NCI-H1092 (cell line): ENCODE measurements at places on chromosomes 7 and 10.

- no peak for DNase-seq
Observed at GRCh38 chr10:69901628-69902505, 100.2 kb downstream of the COL13A1 start.

GRCh38 chr10:123786896-123787295, 104.7 kb downstream of the CPXM2 start:
- DNase-seq = no peak

GRCh38 chr10:90314718-90315117, 543.1 kb downstream of the HTR7 start:
- DNase-seq = no peak

DNA sequence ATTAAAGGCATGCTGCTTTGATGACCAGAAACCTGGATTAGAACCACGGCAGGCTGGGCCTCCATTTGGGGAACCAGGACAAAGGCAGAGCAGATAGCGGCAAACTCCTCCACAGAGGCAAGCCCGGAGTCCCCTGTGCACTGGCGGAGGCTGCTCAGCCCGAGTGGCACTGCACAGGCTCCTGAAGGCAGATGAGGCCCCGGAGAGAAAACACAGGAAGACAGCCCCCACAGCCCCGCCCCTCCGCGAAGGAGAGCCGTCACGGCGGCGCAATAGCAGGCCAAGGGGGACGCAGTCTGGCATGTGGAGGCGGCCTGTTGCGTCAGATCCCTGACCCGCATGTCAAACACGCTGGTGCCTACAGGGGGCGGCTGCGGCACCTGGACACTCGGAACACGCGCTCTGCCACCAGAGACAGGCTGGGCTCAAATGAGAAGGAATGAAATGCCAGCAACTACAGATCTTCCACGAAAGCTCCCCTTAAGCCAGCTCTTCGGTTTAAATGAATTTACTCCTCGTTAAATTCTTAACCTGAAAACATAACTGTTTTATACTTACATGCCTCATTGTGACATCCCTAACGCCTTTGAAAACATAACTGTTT, 128.5 kb downstream of the MAD1L1 start:
- no peak for DNase-seq

DNA sequence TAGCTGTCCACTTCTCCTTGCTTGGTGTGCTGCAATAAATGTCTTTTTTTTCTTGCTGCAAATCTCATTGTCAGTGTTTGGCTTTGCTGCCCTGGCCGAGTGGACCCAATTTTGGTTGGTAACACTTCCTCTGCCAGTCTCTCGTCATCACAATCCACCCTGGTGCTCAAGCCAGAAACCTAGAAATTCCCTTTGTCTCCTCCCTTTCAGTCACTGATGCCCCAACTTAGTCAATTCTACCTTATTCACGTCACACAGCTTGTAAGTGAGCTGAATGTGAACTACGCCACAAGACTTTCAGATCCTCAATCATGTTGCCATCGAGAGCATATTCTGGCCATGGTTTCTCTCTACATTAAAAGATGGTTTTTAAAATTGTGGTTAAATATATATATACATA, 13.0 kb upstream of the FRA10AC1 start:
- no peak for DNase-seq

- no peak for DNase-seq
Observed at GRCh38 chr7:42913591-42913990, 1.7 kb upstream of the C7orf25 start.

DNA sequence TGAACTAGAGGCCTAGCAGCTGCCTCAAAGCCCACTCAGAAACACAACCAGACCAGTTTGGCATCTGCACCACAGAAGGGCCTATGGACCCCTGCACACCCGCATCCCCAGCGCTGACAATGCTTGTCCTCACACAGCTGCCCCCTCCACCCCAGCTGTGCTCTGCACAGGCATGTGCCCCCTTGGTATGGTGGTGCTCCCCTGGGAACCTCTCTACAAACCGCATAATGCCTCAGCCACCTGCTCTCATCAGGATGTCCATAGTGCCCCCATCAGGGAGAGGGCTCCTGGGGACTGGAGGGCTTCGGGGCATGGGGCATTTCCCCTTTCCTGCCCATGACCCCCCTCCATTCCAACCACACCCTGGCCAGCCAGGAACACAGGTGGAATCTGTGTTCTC, 347.5 kb downstream of the GRID1 start:
- no peak for DNase-seq

- no peak for DNase-seq
Observed at GRCh38 chr7:48525736-48526732, 354.8 kb downstream of the ABCA13 start.

DNA sequence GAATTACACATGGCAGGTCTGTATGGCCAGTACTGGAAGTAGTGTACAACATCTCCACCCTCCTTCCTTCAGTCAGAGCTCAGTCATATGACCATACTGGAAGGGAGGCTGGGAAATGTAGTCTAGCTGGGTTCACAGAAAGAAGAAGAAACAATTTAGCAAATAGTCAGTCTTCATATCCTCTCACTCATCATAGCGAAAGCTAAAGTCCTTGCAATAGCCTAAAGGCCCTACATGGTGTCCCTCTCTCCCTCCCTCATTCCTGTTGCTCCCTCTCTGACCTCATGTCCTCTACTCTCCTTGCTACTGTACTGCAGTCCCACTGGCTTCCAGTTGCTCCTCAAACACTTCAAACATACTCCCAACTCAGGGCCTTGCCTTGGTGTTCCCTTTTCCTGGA, 4.3 kb upstream of the CALU start:
- no peak for DNase-seq

- no peak for DNase-seq
Observed at GRCh38 chr7:72159911-72160310, 252.2 kb downstream of the CALN1 start.

DNA sequence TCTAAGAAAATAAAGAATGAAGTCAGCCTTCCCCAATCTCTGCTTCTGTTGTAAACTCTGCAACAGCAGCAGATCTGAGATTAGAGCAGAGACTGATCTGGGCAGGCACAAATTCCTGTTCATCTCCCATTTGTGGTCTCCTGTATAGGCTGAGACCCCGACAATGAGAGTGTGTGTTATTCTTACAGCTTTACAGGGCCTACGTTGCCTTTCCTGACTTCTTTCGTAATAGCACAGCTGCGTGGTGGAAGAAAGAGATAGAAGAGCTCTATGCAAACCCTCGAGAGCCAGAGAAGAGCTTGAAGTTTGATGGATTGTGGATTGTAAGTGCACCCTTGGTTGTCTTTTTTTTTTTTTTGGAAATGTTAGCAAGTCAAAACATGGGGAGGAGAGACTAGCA, 72.1 kb downstream of the PRSS58 start:
- DNase-seq = no peak

DNA sequence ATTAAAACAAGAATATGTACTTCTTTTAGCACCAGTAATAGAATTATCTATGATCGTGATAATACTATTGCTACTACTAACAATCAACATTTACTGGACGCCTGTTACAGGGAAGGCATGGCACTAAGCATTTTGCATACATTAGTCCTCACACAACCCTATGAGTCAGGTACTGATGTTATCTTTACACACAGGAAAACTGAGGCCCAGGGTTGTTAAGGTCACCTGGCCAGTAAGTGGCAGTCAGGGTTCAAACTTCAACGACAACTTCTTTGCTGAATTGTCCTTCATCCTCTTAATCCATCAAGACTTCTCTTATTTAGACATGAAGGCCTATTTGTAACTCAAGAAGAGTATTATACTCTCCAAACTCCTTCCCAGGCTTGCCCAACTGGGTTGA, 41.9 kb upstream of the ACSL5 start:
- no peak for DNase-seq

DNA sequence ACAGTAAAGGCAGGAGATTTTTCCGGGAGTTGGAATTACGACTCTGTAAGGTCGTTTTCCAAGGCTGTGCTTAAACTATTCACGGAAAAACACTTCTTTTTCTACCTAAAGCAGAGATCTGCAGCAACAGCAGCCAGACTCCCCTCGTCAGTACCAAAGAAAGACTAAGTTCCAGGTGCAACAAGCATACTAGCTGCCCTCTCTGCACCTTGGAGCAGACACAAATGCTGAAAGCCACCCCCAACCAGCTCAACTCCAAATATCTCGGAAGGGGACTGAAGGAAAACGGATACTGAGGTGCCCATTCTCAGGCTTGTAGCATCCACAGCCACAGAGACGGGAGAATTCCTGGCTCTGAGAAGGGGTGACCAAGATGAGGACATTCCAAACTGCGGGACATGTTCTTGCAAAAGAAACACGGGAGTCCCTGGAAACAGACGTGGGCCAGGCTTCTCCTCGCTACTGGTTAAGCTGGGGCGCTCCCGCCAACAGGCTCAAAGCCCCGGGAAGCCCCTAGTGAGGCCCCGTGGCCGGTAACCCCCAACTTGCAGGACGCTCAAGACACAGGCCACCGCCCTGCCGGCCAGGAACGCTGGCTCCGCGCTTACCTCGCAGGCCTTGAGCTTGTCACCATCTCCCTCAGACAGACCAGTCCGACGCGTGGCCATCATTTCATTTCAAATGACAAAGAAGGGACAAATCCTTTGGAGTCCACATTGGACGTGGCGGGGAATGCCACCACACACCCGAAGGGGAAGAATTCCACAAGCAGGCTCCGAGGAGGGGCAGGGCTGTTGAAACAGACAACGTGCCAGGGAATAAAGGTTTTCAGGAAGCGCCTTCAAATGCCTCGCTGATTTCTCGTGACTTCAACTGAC, 2.2 kb downstream of the ARHGAP21 start:
- DNase-seq = no peak

DNA sequence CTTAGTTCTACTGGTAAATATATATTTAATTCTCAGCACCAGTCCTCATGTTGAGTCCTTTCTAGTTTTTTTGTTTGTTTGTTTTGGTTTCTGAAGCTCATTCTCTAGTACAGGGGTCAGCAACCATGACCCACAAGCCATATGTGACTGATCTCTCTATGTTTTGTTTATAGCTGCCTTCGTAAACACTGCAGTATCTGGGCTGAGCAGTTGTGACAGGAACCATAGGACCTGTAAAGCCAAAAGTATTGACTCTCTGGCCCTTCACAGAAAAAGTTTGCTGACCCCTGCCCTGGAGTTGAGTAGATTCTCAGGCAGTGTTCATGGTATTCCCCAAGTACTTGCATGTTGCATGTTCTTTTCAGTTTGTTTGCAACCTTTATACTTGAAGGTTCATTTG, 20.8 kb downstream of the NET1 start:
- DNase-seq = no peak

DNA sequence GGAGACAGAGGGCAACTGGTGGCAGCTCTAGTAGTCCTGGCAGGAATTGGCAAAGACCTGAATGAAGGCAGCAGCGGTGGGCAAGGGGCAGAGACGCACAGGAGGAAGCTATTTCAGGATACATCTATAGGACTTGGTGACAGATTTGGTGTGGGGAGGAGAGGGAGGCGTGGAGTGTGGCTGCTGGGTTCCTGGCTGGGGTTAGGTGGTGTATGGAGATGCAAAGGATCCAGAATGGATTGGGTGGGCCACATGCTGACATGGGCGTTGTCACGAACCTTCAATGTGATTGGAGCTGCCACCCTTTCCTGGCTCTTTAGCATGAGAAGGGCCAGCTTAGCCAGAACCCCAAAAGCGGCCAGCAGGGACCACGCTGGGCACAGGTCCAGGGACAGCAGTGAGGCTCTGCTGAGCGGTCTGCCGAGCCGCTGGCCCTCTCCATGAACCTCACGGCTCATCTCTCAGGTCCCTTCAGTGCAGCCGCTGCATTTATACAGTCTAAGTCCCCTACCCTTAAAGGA, 10.2 kb upstream of the ADCY1 start:
- DNase-seq = no peak

GRCh38 chr7:17940951-17941431, 697 bp upstream of the SNX13 start:
- DNase-seq = peak; percentile 19

GRCh38 chr10:3137958-3138726, 34.4 kb downstream of the PITRM1 start:
- DNase-seq = no peak

DNA sequence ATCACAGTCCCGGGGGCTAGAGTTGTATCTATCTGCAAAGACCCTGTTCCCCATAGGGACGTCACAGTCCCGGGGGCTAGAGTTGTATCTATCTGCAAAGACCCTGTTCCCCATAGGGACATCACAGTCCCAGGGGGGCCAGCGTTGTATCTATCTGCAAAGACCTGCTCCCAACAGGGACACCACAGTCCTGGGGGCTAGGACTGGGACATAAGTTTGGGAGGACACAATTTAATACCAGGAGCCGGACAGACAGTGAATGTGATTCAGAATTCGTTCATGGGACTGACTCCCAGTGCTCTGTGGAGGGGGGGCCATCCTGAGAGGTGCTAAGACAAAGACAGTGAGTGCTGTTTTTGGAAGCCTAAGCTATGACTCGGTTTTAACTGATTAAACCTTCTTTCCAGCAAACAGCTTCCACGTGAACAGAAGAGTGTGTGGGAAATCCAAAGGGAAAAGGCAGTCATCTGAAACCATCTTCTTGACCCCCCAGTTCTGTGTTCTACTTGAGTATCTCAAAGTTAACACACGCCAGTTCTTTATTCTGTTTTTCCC, 153.0 kb downstream of the DIP2C start:
- DNase-seq = no peak

- no peak for DNase-seq
Observed at GRCh38 chr10:76649254-76649653, 988.4 kb downstream of the KCNMA1 start.

GRCh38 chr7:73908123-73908611, 47.2 kb downstream of the TMEM270 start:
- DNase-seq = no peak

- no peak for DNase-seq
Observed at GRCh38 chr10:32141018-32141807, 85.0 kb upstream of the KIF5B start.

DNA sequence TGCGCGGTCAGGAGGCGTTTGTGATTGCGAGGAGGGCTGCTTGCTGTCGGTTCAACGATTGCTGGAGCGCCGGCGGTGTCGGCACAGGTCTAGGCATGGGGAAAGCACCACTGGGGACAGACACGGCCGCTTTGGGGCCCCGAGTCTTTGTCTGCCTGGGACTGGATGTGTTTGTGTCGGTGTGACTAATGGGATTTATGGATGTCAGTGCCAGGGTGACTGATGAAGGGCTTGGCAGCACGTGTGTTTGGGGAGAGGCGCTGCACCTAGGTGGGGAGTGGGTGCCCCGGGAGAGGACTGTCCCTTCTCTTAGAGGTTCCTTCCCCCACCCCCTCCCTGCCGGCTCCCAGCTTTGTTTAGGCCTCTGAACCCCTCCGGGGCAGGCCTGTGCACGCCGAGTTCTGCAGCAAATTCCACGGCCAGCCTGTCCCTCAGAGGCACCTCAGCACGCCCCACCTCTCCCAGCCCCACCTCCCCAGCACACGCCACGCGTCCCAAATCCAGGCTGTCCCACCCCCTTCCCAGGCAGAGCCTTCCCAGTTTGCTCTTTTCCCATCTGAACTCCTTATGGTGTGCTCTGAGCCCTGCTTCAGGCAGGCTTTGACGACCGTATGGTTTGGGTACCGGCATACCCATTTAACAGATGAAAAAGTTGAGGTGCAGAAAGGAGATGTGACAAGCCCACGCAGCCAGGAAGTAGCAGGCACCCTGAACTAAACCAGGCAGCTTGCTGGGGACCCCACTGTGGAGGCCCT, 6.4 kb upstream of the TNRC18 start:
- no peak for DNase-seq

- no peak for DNase-seq
Observed at GRCh38 chr7:155803418-155804376, 8.6 kb downstream of the SHH start.
